Hematopoietic multipotent progenitor cell (in vitro differentiated cells): ENCODE measurements at places on chromosomes 5 and 9.

- no peak for DNase-seq
Measured at GRCh38 chr9:37001459-37001858, 32.6 kb downstream of the PAX5 start.

GRCh38 chr5:32280656-32281081, 32.1 kb downstream of the MTMR12 start:
- no peak for DNase-seq

DNA sequence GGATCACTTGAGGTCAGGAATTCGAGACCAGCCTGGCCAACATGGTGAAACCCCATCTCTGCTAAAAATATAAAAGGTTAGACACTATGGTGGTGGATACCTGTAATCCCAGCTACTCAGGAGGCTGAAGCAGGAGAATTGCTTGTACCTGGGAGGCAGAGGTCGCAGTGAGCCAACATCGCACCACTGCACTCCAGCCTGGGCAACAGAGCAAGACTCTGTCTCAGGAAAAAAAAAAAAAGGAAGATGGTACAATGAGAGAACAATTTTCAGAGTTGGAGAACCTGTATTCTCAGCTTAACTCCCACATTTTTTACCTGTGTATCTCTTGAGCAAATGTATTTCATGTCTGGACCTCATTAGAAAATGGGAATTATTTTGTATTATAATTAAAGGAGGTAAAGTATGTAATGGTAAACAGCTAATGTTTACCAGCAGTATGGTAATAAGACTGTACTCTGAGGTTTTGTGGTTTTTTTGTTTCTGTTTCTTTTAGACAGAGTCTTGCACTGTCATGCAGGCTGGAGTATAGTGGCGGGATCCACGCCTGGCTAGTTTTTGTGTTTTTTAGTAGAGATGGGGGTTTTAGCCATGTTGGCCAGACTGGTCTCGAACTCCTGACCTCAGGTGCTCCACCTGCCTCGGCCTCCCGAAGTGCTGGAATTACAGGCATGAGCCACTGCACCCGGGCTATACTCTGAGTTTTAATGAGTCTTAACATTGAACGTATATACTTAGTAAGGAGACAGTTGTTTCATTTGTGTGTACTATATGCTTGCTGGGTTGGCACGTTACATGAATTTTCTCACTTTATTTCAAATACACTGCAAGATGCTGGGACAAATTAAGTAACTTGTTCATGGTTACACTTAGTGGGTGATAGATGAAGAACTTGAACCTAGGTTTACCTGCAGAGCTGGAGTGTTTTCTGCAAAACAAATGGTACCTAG, 16.2 kb downstream of the UHRF2 start:
- no peak for DNase-seq

DNA sequence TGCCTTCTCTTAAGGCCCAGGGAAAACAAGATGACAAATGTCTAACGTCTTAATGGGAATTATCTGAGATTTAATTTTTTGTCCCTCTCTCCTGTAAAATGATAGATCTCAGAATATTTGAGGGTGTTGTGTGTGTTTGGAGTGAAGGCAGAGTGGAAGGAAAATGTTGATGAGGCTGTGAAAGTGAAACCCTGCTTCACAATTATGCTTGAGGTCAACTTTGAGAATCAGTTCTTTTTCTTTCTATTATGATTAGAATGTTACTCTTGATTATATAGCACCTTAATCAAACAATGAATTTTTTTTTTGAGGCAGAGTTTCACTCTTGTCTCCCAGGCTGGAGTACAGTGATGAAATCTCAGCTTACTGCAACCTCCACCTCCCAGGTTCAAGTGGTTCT, 5.5 kb upstream of the LOX start:
- DNase-seq, result no peak

DNA sequence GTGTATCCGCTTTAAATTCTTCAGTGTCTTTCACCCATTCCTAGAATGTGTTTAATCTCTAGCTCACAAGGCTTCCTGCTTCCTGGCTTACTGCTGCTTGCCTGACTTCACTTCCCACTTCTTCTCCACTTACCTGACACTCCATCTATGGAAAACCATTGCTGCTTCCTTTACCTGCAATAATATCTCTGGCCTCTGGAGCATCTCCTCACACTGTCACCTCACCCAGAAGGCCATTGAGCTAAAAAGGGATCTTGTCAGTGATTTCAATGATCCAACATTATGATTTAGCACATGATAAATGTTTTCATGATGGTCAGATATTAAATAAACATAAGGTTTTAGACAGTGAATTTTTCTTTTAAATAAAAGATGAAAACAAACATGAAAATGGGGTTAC, 281.1 kb downstream of the MRPS30 start:
- DNase-seq, result no peak

GRCh38 chr5:10046676-10047075, 203.0 kb downstream of the ATPSCKMT start:
- no peak for DNase-seq

GRCh38 chr5:35861718-35862117, 5.0 kb downstream of the IL7R start:
- no peak for DNase-seq

DNA sequence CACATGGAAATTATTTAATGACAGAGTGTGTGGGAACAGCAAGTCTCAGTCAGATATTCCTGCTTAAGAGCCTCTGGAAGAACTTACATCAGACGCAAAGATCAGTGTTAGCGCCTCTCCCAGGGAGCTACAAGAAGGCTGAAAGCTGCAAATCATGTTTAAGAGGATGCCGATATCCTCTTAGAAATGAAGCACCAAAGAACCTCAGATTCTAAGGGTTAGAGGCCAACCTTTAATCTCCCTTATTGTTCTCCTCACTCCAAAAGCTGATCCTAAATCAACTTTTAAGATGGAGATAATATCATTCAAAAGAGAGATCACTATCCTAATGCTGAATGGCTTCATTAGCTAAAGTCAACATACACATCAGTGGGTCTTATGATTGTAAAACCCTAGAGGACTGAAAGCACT, 160.6 kb downstream of the NFIB start:
- DNase-seq, result no peak

DNA sequence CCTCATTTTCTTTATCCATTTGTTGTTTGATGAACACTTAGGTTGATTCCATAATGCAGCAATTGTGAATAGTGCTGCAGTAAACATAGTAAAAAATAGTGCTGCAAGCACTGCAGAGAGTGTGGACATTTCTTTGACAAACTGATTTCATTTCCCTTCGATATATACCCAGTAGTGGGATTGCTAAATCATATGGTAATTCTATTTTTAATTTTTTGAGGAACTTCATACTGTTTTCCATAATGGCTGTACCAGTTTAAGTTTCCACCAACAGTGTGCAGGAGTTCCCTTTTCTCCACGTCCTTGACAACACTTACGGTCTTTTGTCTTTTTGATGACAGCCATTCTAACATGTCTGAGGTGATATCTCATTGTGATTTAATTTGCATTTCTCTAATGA, 138.2 kb upstream of the PLPPR1 start:
- no peak for DNase-seq

DNA sequence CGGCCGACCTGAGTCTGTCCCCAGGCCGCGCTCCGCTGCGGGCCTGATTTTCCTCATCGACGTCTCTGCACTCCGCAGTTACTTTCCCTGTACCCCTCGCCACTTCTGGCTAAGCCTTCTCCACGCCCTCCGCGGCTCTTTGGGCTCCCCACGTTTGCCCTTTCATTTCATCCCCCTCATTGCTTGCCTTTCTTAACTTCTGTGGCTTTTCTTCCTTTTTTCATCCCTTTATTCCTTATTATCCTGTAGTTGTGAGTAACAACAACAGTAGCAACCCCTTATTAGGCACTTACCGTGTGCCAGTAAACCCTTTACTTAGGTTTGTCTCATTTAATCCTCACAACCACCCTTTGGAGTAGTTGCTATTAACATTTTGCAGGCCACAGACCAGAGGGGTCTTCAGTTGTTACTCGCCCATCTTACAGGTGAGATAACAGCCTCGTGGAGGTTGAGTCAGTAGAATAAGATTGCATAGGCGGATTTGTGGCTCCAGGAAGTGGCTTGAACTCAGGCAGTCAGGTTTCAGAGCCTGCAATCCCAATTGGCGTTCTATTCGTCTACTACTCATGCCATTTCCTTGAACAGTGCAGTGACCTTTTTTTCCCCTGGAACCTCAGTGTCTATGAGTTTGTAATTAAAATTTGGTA, 724 bp downstream of the TCERG1 start:
- no peak for DNase-seq

GRCh38 chr9:1440256-1440655, 390.1 kb downstream of the DMRT2 start:
- no peak for DNase-seq

DNA sequence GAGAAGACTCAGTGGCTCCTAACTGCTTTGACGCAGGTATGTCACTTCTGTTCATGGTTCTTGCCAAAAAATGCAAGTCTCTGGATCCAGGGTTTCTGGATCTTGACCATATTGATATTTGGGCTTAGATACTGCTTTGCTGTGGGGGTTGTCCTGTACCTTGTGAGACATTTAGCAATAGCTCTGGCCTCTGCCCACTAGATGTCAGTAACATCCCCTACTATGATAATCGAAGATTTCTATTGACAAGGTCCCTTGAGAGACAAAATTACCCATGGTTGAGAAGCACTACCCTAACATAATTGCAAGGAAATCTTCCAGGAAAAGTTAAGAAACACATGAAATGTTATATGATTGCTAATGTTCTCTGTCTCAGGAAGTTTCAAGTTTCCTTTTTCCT, 285.4 kb downstream of the TMEM232 start:
- DNase-seq, result peak; percentile 22

DNA sequence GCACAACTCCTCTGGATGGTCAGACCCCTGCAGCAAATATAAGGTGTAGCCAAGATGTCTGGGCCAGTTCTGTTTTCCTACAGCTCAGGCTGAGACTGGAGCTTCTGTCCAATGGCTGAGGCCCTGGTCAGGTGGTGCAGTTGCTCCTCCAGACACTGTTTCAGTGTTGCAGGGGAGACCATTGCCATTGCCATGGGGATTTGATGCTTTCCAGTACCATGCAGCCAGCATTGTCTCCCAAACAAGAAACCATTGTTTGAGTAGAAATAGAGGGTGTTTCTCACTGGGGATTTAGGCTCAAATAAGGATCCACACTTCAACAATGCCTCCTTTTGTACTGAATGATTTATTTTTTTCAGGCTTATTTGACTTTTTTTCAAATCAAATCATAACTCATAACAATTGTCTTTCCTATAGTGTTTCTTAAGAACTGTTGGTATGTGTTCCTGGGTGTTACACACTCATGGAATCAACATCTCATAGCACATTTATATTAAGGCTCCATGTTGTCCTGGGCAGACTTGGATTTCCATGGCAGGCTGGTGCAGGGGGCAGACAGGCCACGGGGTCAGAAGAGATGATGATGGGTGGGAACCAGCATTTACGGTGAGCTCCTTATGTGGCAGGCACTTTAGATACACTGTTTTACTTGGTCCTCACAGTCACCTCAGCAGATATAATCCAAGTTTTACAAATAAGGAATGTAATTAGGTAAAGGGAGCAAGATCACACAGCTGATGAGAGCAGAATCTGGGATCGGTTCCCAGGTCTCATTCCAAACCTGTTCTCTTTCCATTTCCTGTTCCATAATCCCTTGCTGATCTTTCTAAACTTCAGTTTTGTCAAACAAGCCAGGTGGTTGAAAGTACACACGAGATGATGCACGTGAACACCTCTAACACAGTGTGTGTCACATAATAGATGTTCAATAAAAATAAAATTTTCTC, 95.9 kb upstream of the GNAQ start:
- no peak for DNase-seq

DNA sequence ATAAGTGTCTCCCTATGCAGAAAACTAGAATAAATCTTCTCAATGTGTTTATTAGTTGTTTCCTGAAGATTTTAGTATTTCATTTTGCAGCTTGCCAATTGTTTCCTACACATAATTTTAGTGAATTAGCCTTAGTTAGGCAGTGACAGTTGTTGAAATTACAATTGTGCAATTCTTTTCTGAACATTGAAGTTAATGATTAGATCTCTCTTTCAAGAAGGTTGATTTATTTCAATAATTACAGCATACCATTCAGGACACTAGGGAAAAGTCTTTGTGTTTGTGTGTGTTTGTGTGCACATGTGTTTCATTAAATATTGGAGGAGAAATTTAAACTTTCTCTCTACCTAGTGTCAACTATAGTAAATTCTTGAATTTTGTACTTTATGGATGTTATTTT, 199.6 kb upstream of the MPDZ start:
- no peak for DNase-seq

GRCh38 chr9:109923471-109923760, 143.4 kb downstream of the PALM2AKAP2 start:
- DNase-seq, result no peak

GRCh38 chr9:83334320-83334719, 203.9 kb downstream of the FRMD3 start:
- DNase-seq, result peak; percentile 75

- no peak for DNase-seq
Measured at GRCh38 chr9:118568704-118569103, 800.5 kb downstream of the BRINP1 start.

- no peak for DNase-seq
Measured at GRCh38 chr9:28951945-28952344, 1378.7 kb upstream of the C9orf72 start.
